Hippocampal formation (tissue), 2 donors: ENCODE measurements at places on chromosomes 12 and 14.

DNA sequence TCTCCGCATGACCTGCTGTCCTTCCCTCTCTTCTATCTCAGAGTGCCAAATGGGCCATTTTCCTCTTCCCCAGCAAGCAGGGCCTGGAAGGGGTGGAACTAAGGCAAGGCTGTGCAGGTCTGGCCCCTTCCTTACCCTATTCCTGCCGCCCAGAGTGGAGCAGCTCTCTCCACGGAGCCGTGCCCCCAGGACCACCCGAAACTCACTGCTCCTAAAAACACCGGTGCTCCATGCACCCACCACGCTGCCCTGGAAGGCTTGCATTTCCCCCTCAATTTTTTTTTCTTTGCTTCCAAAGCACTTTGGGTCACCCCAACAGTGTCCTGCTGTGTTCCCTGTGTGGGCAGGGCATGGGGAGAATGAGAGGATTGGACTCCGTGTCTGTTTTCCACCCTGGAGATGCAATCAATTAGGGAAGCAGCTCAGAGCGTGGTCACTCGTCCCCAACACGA, 48.5 kb upstream of the MEG3 start:
- DNase-seq, result no peak

DNA sequence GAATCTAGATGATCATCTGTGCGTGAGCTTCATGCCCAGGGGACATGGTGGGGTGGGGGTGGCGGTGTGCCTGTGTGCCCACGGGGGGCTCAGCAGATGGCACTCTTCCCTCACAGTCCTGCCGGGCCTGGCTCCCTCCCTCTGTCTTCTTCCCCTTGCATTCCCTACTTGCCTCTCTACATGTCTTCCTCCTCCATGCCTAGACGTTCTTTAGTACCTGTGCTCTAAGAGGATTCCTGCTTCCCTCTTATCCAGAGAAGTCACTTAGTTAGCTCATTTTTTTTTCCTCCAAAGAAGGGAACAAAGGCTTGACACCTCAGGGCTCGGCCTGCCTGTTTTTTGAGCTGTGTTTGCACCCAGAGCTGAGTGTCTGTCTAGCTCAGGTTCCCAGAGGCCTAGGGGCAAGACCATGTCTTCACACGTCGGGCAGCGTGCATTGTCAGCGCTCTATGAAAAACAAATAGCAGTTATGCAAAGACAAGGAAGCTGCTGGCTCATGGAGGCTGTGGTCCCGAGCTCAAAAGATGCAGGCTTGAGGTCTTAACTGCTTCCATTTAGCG, 48.8 kb downstream of the NINJ2 start:
- peak; percentile 37 for DNase-seq

DNA sequence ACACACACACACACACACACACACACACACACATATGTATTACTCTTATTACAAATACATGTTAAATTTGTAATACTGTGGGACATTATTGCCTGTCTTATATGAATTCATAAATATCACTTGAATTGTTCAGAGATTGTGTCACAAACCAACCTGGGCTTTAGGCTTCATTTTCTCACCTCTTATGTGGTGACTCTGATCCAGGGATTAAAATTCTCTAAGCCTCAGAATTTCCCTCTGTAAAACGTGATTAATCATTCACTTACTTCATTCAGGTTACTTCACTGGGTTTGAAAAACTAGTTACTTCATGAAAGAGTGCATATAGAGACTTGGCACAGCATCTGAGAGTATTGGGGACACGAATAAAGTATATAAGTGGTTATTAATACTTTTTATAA, 240.3 kb upstream of the PDZRN4 start:
- DNase-seq, result no peak

GRCh38 chr14:19902409-19902808, 18.0 kb upstream of the OR4K5 start:
- no peak for DNase-seq

GRCh38 chr12:80936642-80937390, 918 bp downstream of the LIN7A start:
- peak; percentile 35 for DNase-seq

DNA sequence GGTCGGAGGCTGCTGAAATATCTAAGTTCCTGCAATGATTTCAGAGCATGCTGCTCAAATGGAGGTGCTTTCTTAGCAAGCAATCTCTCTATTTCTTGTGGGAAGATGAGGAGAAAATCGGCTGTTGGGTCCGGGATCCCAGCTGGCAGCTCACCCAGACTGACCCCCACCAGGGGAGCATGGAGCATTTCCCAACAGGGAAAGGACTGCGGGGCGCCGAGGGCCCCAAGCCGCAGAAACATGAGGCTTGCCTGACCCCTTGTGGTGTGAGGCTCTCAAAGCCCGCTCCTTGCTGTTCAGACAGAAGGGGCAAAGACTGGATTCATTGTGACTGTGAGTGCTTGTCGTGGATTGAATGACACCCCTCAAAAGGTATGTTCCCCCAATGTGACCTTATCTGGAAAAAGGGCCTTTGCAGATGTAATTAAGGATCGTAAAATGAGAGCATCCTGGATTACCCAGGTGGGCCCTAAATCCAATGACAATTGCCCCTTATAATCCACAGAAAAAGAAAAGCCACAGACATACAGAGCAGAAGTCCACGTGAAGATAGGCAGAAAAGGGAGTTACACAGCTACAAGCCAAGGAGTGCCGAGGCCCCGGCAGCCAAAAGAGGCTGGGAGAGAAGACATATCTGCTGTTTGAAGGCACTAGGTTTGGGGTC, 116.3 kb upstream of the VASH1 start:
- DNase-seq, result peak; percentile 8

- DNase-seq, result no peak
Observed at GRCh38 chr14:22973217-22974032, 8.9 kb downstream of the AJUBA start.

DNA sequence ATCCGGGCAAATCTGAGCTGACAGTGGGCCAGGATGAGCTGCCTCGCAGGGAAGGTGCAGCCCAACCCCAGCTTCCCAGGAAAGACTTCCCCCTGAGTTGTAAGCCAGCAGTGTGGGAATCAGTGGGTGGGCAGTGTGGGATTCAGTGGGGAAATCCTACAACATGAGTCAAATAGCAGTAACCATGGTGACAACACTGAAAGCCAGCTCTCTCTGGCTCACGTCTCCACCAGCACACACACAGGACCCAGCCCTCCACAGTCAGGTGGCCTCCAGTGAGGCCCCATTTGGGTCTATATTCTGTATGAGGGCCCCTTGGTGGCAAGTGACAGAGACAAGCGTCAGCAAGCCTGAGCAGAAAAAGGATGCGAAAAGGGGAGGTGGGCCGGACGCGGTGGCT, 6.0 kb upstream of the LGALS3 start:
- DNase-seq, result no peak

DNA sequence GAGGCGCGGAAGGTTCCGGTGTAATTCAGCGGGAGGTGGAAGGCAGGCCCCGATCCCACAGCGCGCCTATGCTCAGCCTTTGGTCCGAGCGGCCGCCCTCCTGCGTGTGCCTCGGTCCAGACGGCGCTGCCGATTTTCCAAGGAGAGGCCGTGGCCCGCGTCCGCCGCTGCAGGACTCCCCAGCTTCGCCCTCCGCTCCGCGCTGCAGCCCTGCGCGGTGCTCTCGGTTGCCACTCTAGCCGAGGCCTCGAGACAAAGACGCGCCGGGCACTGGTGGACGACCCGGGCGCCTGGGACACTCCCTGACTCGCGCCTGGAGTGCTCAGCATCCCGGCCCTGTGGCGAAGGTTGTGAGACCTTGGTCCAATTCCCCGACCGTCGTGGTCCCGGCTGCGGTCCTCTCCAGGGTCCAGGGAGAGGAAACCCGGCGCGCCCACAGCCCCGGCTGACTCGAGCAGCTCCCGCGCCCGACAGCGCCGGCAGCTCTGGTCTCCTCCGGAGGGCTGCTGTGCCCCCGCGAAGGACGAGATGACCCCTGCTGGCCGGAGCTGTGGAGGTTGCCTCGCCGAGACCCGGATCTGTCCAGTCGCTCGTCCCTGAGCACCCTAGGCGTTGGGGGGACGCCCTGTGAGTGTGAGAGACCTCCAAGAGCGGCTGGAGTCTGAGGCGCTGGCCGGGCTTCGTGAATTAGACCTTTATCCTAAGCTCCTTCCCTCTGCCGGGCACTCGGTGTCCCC, 6.5 kb downstream of the HOXC12 start:
- DNase-seq, result no peak

DNA sequence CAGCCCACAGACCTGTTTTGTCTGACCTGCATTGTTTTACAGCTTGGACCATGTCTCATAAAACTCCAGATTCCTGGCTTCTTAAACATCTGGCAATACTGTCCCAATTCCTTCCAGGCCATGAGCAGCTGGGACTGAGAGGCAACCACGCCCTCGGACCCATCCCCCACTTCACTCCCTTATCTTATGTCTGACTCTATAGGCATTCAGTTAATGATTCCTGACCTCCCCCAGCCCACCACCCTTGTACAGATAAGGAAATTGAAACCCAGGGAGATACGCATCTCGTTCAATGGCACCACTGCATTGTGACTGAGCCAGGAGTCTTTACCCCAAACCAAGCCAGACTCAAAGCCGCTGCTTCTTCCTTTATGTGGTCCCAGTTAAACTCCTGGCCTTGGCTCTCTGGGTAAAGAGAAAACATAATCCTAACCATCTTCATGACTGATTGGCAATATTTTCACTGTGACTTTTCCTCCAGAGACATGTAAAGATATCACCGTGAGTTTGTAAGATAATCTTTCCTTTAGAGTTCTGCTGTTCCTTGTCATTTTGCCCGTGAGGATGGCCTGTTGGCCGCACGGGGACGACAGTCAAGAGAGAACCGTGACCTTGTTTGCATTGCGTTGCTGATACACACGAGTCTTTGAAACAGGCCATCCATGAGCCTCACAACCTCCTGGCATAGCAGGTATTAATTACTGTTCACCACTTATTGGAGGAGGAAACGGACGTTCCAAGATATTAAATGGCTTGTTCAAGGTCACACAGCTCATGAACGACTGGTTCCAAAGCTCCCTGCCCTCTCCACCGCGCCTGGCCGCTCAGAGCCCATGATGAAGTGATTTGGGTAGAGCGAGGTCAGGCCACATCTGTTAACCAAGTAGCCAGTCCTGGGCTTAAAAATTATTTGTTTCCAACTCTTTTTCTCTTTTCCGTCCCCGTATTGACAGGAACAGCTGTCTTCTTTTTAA, 39.4 kb downstream of the MAP1LC3B2 start:
- DNase-seq, result no peak

- DNase-seq, result no peak
Observed at GRCh38 chr14:24607635-24608514, 1.6 kb downstream of the GZMH start.

DNA sequence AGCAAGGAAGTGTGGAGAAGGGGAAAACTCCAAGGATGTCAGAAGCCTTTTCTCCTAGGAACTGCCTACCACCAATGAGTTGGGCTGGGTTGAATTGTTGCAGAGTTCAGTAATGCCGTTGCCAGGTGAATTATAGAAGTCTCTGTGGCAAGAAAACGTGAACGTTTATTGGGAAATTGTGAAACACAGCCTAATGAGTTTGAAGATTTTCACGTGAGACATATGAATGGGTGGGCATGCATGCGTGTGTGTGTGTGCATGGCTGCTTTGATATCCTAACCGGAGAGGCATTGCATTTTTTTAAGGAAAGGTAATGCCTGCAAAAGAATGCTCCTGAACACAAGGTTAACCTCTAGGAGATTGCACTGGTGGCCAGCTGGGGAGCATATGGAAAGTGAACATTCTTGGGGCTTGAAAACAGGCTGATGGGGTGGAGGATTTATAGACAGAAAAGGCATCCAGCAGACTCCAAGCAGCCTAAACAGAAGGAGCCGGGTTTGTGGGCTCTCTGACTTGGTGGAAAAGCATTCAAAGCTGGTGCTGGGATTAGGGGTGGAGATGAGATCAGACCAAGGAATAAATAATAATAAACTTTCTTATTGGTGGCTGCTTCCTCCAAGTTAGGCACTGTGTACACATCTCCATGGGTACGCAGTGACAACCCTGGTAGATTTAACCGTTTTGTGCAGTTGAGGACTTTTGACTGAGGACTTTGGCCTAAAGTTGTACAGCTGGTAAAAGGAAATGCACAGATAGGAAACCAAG, 67.8 kb downstream of the NTF3 start:
- DNase-seq, result no peak

GRCh38 chr12:67807814-67808213, 159.3 kb downstream of the DYRK2 start:
- DNase-seq, result no peak

DNA sequence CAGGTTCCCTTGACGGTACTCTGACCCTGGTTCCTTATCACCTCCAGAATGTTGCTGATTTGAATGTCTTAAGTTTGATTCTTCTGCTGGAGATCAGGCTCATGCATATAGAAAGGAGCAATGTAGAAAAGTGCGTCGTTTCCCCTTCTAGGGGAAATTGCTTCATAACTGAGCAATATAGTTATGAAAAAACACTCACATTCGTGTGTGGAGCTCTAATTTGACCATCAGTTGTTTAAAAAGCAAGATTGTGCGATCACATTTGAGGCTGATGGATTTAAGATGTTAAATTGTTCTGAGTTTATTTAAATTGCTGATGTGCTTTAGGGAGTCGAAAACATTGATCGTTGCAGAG, 19.2 kb downstream of the PELI2 start:
- no peak for DNase-seq

GRCh38 chr14:24861083-24861630, 188.8 kb downstream of the STXBP6 start:
- no peak for DNase-seq

GRCh38 chr12:121214166-121214777, 4.3 kb downstream of the P2RX4 start:
- DNase-seq, result no peak

DNA sequence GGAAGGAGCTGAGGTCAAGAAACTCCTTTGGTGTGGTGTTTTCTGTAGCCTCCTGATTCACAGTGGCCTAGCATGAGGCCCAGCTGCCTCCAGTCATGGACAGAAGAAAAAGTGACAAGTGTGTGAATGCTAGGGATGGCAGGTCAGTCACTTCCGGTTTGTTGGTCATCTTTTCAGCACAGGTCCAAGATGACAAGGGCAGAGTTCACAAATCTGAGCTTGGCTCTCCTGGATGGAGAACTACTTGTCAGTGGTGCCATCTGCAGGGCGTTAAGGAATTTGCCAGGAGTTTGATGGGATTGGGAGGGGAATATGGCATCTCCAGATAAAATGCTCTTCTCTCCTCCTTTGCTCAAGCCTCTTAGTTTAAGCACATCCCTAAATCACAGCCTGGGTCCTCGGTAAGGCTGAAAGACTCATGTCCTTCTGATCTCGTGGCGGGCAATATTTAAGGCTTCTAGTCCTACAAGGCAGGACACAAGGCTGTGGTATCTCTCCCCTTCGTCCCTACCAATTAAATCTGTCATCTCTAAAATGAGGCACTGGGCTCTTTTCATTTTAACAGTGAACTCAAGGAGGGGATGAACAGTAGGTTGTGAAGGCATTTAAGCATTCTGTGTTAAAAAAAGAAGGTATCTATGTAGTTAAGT, 10.0 kb downstream of the TUBA1B start:
- peak; percentile 22 for DNase-seq

GRCh38 chr12:55724226-55724939, 4.2 kb downstream of the RDH5 start:
- no peak for DNase-seq

- peak; percentile 60 for DNase-seq
Observed at GRCh38 chr14:52131640-52132320, 62.9 kb upstream of the NID2 start.

- DNase-seq, result no peak
Observed at GRCh38 chr12:116537101-116537904, 21.9 kb upstream of the MAP1LC3B2 start.
